ENCODE measurements at places on chromosomes 1 and 21.

- no peak for DNase-seq
Measured at GRCh38 chr1:229582011-229582694, 23.6 kb upstream of the ABCB10 start.

- DNase-seq = no peak
Measured at GRCh38 chr1:93023281-93023680, 55.8 kb upstream of the MTF2 start.

- DNase-seq = no peak
Measured at GRCh38 chr21:44441581-44442265, 13.6 kb upstream of the LRRC3 start.

DNA sequence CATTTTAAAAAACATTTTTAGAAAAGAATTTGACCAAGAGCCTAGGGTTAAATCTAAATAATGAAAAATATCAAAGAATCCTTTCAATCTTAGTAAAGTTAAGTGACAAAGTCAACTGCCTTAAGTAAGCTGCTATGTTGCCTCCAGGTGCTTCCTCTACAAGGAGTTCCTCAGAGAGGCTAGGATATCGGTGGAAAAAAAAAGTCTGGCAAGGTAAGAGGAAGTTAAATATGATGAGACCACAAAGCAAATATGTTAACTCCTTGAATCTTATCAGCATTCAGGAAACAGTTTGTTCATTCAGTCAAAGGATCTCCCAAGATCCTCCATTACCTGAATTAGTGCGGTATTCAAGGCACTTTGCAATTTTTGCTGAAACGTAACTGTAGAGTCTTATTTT, 563.5 kb downstream of the PTPRC start:
- DNase-seq = no peak

DNA sequence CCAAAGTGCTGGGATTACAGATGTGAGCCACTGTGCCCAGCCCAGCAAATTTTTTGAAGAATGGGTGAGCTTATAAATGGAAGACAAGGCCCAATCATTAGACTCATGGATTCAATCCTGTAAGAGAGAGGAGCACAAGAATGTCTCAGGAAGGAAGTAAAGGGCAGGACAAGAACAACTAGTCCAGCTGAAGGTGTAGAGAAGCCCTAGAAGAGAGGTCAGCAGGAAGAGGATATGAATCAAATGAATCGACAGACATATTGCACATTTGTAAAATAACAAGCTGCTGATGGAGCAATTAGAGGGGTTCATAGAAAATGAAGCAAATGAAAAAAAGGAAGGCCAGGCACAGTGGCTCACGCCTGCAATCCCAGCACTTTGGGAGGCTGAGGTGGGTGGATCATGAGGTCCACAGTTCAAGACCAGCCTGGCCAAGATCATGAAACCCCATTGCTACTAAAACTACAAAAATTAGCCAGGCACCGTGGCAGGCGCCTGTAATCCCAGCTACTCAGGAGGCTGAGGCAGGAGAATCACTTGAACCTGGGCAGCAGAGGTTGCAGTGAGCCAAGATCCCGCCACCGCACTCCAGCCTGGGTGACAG, 74.9 kb downstream of the MIS18A start:
- no peak for DNase-seq

DNA sequence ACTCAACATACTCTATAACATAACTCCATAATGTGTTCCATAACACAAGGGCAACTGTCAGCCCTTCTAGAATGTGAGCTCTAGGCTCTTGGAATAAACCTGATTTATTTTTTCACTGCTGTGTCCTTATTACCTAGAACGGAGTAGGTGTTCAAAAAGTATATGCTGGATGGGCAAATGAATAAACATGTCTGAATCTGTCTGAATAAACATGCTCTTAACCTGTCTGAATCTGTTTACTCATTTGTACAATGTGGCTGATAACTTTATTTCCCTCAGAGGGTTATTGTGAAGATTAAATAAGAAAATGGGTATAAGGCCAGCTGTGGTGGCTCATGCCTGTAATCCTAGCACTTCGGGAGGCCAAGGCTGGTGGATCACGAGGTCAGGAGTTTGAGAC, 42.3 kb downstream of the AZIN2 start:
- DNase-seq = no peak

- no peak for DNase-seq
Measured at GRCh38 chr1:84319662-84320061, 18.2 kb downstream of the SAMD13 start.

DNA sequence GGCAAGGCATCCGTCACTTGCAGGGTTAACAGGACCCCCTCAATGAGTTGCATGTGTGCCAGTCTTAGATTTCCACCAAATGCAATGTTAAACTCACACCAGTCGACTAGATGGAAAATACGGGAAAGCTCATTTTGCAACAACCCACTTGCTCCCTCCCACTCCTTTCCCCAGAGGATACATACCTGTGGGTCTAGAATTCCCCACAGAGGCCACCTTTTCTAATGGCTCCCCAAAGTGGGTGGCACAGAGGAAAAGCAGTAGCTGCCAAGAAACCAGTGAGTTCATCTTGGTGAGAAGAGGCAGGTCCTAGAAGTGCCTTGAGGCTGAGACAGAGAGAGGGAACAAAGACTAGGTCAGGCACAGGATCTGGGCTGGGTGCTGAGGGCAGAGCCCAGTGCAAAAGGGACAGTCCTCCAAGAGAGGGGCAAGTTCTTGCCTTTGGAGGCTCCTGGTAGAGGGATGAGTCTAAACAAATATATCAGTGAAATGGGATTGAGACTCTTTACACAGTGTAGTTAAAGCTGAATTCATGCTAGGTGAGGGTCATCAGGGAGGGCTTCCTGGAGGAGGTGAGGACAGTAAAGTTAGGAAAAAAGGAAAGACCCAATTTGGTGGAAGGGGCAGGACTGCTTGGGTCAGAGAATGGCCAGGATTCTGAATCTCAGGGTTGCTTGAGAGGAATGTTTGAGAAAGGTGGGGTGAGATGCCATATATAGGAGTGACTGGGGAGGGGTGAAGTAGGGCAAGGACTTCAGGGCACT, 3.5 kb downstream of the KISS1 start:
- DNase-seq = peak; percentile 38

- peak; percentile 33 for DNase-seq
Measured at GRCh38 chr1:117611121-117611601, 5.3 kb downstream of the TENT5C start.

GRCh38 chr1:6456800-6457466, 9.0 kb downstream of the TNFRSF25 start:
- no peak for DNase-seq

DNA sequence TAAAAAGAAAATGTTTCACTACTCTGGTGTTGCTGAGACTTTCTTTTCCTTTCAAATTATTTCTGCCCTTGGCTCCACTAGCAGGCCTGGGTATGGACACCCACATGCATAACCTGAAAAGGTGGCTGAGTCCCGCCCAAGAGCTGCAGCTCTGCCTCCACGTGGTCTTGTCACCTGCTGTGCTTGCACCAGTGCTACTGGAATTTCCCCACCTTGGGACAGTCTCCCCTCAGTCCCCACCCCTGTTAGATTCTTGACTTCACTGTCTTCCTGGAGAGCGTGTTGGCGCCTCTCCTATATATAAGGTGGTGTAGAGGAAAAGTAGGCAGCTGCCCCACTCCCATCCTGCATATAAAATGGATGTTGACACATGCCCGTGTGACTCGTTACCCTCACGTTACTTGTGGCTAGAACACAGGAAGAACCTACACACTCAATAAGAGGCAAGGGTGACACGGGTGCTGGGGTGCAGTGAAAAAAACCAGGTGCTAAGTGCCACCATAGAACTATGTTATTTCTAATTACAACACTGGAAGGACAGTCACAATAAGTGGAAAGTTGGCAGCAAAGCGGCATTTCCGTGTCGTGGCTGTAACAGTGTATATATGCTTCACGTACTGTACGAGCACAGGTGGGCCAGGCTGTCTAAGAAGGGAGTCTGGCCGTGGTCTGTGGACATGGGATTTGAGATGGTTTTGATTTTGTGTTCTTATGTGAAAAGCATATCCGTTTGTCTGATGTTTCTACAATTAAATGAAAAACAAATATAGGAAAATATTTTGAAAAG, 61.0 kb downstream of the POFUT2 start:
- peak; percentile 16 for DNase-seq

DNA sequence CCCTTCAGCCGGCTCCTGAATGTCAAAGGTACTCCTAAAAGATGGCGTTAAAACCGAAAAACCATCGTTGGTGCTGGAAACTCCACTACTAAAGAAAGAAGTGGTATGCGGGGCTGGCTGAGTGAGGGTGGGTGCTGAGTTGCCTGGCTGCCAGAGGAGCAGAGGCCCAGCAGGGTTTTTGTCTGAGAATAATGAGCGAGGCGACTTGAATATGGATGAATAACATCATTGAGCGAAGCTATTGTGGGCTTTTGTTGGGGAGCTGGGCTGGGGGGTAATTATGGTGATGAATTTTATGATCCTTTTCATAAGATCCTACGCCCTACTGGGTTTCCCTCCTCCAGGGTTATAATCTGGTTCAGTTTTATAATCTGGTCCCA, 2.0 kb downstream of the PDPN start:
- no peak for DNase-seq

DNA sequence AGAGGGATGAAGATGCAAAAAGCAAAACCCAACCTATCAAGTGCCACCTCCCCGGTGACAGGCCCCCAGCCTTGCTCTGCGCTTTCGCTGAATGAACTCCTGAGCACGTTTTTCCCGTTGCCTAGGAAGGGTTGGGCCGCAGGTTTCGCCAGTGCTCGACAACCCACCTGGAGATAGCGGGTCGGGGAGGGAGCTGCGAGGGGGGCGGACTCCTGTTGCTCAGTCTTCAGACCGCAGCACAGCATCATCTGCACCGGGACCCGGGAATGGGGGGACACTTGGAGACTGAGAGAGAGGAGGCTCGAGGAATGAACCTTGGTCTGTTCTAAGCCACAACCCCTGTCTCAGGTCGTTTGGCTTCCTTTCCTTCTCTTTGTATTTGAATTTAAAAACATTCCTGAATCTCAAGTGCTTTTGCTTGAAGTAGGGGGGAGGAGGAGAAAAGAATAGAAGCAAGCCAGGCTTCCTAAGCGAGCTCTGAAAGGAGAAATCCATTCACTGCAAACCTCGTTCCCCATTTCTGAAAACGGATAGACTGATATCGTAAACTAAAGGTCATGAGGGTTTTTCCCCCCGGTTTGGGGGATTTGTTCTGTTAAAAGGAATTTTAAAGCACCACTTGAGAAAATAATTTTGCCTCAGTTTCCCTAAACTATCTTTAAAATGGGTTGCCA, 1.2 kb downstream of the AK5 start:
- DNase-seq = no peak

DNA sequence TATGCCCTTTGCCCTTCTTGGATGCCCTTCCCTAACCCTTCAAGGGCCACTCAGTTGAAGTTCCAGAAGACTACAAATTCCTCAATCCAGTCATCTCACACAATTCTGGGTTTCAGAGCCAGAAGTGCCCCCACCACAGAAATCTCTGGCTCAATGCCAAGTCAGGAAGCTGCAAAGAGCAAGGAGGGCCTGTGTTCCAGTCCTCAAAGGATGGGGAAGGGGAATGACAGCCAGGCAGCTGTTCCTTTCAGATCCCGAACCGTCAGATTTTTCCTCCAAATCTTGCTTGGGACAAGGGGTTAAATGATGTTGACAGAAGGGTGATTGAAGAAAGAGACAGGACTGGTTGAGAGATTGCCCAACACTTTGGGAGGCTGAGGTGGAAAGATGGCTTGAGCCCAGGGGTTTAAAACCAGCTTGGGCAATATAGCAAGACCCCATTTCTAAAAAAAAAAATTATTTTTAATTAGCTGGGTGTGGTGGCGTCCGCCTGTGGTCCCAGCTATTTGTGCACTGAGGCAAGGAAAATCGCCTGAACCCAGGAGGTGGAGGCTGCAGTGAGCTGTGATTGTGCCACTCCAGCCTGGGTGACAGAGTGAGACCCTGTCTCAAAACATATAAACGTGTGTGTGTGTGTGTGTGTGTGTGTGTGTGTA, 716 bp upstream of the HPDL start:
- no peak for DNase-seq

GRCh38 chr1:41802532-41803501, 115.9 kb downstream of the HIVEP3 start:
- no peak for DNase-seq

DNA sequence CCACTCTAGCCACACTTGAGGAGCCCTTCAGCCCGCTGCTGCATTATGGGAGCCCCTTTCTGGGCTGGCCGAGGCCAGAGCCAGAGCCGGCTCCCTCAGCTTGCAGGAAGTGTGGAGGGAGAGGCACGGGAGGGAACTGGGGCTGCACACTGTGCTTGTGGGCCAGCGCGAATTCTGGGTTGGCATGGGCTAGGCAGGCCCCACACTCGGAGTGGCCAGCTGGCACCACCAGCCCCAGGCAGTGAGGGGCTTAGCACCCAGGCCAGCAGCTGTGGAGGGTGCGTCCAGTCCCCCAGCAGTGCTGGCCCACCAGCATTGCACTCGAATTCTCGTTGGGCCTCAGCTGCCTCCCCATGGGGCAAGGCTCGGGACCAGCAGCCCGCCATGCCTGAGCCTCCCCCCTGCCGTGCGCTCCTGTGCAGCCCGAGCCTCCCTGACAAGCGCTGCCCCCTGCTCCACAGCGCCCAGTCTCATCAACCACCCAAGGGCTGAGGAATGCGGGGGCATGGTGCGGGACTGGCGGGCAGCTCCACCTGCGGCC, 785.9 kb upstream of the TPTE start:
- no peak for DNase-seq

- DNase-seq = peak; percentile 64
Measured at GRCh38 chr1:196608390-196609369, at the start of gene KCNT2. KCNT2 (minus strand) TSS chr1:196608440; CDS start chr1:196608309, 131 bp downstream.

GRCh38 chr1:88284666-88285366, 399.3 kb upstream of the PKN2 start:
- DNase-seq = no peak

DNA sequence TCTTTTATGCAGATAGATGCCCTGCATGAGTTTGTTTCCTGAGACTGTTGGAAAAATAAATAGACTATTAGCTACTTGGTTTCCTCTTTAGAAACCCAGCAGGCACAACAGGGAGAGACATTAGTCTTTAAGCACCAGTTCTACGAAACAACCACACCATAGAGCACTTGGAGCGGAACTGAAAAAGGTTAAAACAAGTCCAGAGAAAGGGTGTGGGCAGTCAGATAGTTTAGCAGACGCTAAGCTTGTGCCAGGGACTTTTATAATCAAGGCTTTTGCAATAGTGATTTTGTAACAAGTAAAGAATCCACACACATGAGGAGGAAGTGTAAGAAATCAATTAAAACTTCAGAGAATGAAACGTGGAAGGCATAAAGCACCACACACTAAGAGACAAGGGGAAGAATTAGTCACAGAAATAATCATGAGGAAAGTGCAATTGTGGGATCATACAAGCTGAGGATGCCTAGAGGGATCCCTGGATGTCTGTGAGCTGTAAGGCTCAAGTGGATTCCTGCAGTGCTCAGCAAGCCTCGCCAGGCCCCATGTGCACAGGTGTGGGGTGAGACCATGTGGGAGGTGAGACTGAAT, 37.8 kb upstream of the TLR5 start:
- DNase-seq = peak; percentile 6

- DNase-seq = no peak
Measured at GRCh38 chr21:28200726-28201125, 792.0 kb downstream of the LTN1 start.

GRCh38 chr1:25194572-25195020, 37.7 kb downstream of the SYF2 start:
- DNase-seq = no peak
